Smooth muscle cell of the brain vasculature (primary cell): ENCODE measurements at places on chromosomes 16 and 17.

DNA sequence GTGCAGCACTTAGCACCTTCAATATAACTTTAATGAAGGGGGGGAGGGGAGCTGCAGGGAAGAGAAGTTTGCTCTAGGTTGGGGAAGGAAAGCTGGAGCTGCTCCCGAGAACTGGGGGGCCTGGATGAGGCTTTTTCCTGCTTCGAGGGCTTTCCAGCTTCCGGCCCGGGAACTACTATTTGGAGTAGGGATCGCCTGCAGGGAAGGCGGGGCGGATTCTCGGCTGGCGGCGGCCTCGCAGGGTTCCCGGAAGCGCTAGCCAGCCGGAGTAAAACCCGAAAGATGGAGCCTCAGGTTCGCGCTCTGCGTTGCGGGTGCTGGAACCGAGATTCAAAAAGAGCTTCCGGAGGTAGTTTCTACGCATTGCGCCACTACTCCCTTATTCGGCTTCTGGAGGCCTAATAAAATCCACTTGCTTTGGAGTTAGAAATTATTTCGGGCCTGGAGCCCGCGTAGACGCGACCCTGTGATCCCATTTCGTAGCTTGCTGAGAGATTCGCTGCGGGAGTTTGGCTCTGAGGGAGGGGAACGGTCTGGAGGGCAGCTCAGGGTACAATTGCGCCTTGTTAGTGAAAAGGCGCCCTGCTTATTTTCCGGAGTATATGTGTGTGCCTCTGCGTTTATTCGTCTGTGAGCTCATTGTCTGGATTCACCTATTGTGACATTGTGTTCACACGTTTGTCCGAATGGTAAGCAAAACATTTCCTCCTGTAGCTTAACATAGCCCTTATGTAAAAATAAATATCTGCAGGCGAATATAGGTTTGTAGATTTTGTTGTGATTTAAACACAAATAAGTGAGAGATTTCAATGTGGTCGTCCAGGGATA is 652 bp downstream of the PRAC2 start:
- no peak for DNase-seq

DNA sequence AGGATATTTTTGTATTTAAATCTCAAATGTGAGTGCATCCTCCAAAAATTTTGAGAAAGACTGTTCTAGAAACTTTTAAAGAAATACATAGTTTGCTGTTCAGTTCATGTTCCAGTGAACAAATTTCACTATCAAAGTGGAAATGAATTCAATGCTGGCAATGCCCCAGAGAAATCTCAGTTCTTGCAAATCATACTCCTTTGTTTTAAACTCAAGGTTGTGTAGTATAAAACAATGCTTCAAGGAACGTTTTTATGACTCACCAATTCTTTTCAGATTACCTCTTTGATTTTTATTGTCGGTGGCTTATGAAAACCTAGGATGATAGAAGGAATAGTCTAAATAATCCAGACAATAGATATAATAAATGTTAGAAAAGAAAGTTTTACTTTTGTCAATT is 17.6 kb downstream of the LPCAT2 start:
- DNase-seq = no peak

GRCh38 chr17:41717408-41718286 is 5.5 kb downstream of the GAST start:
- no peak for DNase-seq

DNA sequence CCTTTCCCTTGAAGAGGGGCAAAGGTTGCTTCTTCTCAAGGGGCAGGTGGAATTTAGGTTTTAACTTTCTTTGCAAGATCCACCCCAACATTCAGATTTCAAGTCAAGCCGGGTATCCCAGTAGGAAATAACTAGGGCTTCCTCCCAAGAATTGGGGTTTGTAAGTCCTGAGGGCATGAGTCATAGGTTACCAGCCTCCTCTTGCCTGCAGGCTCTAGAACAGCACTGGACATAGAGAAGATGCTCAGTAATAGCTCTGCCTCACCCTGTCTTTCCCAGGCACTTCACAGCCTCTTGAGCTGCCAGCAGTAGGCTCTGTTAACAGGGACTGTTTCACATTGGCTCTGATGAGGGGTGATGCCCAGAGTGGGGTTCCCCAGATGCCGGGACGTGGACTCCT is 35.8 kb upstream of the ZFP90 start:
- DNase-seq = no peak

GRCh38 chr17:42337442-42337841 is 49.1 kb downstream of the STAT5A start:
- DNase-seq = no peak

DNA sequence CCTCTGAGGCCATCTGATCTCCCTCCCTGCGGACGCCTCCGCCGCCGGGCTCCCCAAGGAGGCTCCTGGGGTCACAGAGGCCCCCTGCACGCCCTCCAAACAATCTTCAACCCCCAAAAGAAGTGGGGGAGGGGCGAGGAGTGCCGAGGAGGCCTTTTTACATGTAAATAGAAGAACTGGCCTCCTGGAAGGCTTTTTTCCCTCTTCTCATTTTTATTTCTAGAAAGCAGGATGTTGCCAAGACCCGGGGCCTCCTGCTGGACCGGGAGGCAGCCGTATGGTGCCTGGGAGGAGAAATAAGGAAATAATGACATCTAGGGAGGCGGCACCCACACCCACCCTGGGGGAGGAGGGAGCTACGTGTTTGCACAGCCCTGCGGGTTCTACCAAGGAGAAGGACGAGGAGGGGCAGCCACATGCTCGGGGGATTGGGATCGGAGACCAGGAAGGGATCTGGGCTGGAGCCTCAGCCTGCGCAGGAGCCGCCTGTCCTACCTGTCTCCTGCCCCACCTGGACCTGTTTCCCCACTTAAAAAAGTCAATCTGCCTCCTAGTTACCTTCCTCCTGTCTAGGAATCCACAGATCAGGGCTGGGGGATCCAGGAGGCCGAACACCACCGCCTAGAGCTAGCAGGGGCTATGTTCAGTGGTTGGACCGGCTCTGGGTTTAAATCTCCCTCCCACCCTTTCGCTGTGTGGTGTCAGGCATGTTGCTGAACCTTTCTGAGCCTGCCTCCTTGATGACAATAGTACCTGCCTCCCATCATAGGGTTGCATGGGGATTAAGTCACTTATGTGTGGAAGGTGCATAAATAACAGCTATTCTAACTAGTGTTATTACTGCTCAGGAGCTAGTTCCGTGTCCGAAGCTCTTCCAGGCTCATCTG is 175.7 kb upstream of the GSE1 start:
- no peak for DNase-seq

- DNase-seq = no peak
Observed at GRCh38 chr17:20174588-20175265, 165.6 kb downstream of the SPECC1 start.

- no peak for DNase-seq
Observed at GRCh38 chr17:40366076-40366860, 1.7 kb upstream of the GJD3 start.

GRCh38 chr16:82583422-82583821 is 43.3 kb upstream of the CDH13 start:
- DNase-seq = no peak

DNA sequence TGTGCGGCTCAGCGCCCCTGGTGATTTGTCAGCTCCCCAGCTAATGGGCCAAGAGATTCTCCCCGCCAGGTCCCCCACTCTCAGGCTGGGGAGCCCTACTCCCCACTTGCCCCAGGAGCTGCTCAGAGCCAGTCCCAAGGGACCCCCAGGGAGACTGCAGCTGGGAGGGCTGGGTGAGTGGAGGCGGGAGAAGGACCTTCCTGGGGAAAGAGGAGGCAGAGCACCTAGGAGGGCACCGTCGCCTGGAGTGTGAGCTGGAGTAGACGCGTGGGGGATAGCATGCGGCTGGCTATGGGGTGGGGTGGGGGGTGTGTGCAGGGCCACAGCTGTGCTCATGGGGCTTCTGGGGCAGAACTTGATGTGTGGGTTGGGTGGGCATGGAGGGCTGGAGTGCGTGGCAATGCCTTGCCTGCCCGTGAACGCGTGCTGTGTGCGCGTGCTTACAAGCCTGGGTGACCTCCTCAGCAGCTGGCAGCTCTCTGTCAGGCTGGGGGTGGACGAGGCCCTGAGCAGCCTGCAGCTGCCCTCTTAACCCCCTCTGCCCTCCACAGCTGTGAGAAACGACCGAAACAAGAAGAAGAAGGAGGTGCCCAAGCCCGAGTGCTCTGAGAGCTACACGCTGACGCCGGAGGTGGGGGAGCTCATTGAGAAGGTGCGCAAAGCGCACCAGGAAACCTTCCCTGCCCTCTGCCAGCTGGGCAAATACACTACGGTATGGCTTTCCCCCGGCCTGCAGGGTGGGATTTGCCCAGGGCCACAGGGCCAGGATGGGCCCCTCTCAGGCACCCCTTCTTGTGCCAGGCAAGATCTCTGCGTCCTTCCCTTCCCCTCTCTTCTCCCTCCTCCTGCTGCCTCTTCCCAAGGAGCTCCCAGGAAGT is 12.9 kb downstream of the GJD3 start:
- no peak for DNase-seq

DNA sequence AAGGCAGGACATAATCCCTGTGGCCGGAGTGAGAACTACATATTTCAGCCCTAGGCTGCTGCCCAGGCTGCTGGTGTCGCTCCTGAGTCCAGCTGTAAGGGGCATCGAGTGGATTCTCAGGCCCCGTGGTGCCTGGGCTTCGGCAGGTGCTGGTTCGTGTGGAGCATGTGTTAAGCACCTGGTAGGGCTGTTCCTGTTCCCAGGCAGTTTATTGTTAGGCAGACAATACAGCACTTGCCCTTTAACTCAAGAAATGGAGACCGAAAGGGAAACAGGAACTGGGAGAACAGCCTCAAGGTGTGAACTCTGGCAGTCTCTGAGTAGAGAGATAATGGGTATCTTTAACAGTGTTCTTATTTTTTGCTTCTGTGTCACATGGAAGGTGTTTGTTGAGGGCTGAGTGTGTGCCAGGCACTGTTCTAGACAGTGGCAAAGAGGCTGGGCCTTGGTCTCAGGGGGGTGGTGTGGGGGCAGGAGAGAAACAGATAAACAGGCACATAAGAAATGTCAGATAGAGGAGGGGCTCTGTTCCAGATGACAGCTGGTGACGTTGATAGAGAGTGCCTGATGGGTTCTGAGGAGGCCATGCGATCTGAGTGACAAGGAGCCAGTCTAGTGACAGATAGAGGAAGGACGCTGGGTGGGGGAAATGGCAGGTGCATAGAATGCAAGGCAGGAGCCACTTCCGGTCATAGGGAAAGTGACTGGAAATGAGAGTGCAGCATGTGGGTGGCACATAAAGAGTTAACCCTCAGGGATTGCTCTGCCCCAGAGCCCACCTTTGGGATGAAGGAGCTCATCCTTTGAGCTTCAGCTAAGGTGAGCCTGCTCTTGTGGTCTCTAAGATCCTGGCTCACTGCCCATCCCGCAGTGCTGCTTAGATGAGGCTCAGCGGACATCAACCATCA is 33.8 kb downstream of the EPN2 start:
- no peak for DNase-seq

- no peak for DNase-seq
Observed at GRCh38 chr17:28725660-28726225, 290 bp downstream of the TLCD1 start.

GRCh38 chr17:13594762-13595598 is 6.7 kb downstream of the HS3ST3A1 start:
- peak; percentile 74 for DNase-seq

- DNase-seq = no peak
Observed at GRCh38 chr16:28051486-28051885, 12.0 kb downstream of the GSG1L start.

- DNase-seq = no peak
Observed at GRCh38 chr16:66603537-66604375, 748 bp upstream of the CMTM3 start.

DNA sequence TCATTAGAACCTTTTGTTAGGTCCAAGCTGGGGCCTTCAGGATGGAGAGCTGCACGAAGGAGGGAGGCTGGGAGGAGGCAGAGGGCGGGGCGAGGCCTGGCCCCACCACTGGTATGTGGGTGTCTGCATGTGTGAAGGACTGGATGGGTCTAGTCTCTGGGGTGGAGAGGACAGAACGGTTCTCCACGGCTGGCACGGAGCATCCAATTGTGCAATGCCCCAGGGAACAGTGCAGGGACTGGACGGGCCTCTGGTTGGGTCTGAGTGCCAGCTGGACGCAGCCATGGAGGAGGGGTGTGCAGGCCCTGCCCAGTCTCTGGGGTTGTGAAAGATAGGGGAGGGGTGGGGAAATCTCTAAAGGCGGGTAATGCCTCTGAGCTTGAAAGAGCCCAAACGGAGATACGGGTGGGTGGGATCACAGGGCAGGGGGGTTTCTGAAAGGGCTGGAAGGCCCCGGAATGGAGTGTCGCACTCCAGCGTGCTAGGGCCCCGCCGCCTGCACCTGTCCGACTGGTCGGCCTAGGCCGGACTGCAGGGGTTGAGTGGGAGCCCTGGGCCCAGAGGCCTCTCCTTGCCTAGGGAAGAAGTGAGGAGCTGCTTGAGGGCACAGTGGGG is 1.6 kb downstream of the PPL start:
- DNase-seq = no peak

- no peak for DNase-seq
Observed at GRCh38 chr17:17342242-17342945, 39.2 kb downstream of the NT5M start.

DNA sequence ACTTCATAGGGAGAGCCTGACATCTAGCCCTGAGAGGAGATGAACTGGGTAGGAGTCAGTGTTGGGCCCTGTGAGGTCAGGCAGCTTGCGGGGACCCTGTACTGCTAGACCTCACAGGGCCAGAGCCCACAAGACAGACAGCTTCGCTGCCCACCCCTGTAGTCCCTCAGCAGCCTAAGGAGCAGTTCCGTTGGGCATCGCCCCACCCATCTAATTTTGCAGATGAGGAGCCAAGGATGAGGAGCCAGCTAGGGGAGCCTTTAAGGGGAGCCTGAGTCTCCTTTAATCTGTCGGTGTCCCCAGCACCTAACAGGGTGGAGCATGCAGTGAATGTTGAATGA is 755 bp upstream of the TUFM start:
- no peak for DNase-seq

- no peak for DNase-seq
Observed at GRCh38 chr17:11690681-11691080, 92.4 kb downstream of the DNAH9 start.
